ENCODE measurements at places on chromosomes 11 and 22. TPM values are rescaled to one million over a fixed set of nuclear protein-coding genes. Genes with fewer than 3 reads are reported as not detected.

Gene BRSK2
- total RNA-seq = 0.30 TPM

Gene TMEM179B
- total RNA-seq = 46.4 TPM

Gene SPDYC
- not detected for total RNA-seq

Gene ESAM
- total RNA-seq = 0.50 TPM

Gene TCN1
- not detected for total RNA-seq

Gene MMP10
- 0.10 TPM for total RNA-seq

Gene C11orf87
- not detected for total RNA-seq

Gene TIMP3
- 5.4 TPM for total RNA-seq

Gene UBASH3B
- total RNA-seq = 50.5 TPM

Gene TMPRSS4
- total RNA-seq = 2.4 TPM

Gene MS4A7
- total RNA-seq = not detected

- DNase-seq = no peak
These were observed 51.9 kb upstream of the IGSF9B start for GRCh38 chr11:134008634-134009071.

GRCh38 chr11:69003866-69004367 is 9.1 kb downstream of the MRGPRF start:
- no peak for DNase-seq

GRCh38 chr11:120186456-120186773 is 24.4 kb upstream of the OAF start:
- no peak for DNase-seq

DNA sequence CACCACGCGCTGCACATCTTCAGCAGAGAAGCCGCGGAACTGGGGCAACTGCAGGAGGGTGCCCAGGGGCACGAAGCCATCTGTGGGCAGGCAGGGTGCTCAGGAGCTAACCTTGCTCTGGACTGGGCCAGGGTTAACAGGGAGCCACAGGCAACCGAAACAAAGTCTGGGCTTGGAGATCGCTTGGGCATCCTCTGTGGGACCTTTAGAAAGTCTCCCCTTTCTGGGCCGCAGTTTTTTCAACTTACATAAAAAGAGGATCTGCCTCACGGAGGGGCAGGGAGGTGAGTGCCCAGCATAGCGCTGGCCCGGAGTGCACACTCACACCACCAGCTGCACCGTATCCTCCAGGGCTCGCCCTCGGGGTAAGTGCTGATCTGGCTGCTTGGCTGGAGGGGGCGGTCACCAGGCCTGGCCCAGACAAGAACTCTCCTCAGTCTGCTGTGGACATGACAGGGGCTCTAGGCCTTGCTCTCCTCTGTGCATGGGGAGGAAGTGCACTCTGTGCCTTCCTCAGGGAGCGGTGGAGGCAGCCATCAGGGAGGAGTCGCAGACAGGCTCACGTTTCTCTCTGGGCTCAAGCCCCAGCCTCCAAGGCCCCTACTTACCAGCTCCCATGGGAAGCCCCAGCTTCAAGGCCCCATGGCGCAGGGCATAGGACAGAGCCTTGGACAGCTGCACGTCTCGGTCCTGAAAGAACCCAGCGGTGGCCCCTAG is 937 bp downstream of the TRPT1 start:
- DNase-seq = no peak

- peak; percentile 47 for DNase-seq
These were observed 148.1 kb upstream of the NARS2 start for GRCh38 chr11:78722786-78723185.

DNA sequence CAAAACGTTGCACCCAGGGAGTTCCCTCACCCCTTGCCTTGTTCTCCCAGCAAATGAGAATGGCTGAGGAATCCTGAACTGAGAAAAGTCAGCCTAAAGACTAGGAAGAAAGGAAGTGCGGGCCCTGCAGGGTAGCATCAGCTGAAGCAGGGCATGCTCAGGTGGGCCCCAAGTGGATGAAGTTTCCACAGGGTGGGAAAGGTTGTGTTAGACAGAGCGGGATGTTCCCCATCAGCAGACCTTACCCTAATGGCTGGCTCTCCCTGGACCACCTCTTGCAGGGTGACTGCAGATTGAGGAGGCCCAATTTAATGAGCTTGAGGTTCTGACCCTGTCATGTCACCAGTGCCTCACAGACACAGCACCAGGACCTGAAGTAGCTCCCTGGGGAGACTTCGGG is 81.5 kb upstream of the MYOD1 start:
- DNase-seq = no peak

DNA sequence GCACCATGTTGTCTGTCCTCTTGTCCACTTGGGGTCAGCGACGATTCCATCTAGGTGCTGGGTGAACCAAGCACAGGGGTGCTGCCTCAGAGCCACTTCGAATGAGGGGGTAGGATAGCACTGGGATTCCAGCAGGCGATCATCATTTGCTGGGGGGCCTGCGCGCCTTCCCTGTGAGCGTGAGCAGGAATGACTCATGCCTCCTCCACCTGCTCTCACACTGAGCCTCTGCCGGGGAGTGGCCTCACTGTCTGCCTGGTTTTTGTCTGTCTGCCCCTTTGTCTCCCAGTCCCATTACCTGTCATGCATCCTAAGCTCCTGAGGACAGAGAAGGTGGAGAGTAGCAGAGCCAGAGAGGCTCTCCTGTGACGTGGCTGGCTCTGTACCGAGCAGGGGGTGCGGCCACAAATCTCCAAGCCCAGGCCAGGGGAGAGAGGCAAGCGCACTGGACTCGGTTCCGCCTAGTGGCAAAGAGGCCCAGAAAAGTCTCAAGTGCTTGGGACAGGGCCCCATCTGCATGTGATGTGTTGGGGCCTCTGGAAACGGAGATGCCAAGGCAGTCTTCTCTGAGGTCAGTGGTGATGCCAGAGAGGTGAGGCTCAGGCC is 30.8 kb downstream of the RSPH14 start:
- no peak for DNase-seq

DNA sequence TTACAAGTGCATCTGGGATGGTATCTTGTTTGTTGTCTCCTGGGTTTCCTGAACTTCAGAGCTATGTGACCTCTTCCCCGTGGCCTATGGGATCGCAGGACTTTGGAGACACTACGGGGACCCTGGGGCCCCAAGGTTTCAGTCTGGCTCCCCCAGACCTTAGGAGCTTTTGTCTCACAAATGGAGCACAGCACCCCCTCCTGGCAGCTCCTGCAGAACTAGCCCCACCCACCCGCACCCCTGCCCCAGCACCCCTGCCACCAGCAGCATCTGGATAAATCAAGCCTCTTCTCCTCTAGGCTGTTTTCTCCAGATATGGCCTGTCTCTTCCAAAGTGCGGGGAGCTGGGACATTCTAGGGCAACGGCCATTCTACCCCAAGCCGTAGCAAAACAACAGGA is 10.4 kb downstream of the RCOR2 start:
- no peak for DNase-seq

- no peak for DNase-seq
These were observed 31.8 kb upstream of the FLI1 start for GRCh38 chr11:128662076-128662475.

DNA sequence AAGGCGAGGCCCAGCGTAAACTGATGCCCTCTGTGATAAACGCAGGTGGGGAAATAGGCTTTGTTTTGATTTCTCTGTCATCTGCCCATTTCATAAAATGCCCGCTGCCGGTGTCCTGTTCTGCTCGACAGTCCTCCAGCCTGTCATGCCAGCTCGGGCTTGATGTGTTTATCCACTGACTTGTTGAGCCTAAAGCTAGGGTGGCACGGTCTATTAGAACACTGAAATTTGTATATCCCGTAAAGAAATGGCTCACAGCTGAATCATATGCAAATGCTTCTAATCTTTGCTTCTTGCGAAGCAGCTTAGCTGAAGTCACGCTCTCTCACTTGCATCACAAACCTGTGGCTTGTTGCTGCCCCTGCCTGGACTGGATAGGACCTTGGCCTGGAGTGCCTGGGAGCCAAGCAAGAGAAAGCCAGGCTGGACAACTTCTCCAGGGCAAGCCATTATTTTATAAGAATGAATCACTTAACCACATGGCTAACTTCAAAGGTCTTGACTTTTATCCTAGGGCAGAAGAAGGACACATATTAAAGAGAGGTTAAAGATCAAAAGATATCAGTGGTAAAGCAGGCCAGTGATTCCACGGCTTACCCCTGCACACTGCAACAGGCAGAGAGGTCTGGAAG is 33.1 kb downstream of the EHF start:
- peak; percentile 100 for DNase-seq

DNA sequence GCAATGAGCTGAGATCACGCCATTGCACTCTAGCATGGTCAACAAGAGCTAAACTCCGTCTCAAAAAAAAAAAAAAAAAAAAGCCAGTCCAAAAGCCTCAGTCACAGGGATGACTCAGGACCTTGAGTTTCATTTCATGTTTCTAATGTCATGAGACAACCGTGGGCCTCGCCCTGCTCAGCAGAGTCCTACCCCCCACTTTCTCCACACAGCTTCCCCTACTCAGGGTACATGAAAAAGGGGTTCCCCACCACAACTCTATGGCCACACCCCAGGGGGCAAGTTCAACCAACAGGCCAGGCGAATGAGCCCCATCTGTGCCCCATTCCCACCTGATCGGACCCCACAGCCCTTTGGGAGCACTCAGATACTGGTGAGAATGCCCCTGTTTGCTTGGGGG is 24.3 kb upstream of the ADA2 start:
- no peak for DNase-seq

- DNase-seq = no peak
These were observed 822 bp upstream of the COMT start for GRCh38 chr22:19940536-19941364.

DNA sequence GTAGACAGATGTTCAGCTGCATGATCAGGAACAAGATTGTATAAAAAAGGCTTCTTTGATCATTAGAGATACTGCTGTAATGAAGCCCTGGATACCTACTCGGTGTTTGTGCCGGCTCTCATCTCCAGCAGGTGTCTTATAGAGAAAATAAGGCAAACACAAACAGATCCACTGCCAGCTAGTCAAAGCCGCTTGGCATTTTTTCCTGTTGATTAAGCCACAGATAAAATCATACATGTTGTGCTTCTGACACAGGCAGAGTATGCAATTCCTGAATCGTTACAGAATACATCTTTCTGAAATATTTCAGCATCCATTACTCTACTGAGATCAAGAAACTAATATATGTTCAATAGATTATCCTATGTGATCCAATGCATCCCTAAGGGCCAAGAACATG is 206.9 kb downstream of the CADM1 start:
- DNase-seq = no peak

- no peak for DNase-seq
These were observed 89.2 kb downstream of the FDX1 start for GRCh38 chr11:110518809-110519514.

DNA sequence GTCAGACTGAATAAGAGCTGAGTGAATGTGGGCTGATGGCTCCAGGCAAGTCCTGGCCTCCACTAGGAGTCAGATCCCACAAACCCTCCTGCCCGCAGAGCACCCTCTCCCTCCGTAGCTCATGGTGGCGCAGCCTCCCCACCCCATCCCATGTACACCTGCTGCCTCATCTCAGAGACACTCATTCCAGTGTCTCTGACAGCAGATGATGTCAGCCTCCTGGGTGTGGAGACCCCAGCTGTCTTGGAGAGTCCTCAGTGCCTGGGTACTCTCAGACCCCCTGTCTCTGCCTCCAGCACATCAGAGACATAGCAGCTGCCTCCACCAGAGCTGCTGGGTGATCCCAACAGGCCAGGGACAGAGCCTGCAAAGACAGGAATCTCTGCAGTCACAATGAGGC is 9.5 kb downstream of the IGLL5 start:
- DNase-seq = no peak

All from renal cortical epithelial cell (primary cell).